ENCODE measurements at places on chromosomes 3 and 15.

DNA sequence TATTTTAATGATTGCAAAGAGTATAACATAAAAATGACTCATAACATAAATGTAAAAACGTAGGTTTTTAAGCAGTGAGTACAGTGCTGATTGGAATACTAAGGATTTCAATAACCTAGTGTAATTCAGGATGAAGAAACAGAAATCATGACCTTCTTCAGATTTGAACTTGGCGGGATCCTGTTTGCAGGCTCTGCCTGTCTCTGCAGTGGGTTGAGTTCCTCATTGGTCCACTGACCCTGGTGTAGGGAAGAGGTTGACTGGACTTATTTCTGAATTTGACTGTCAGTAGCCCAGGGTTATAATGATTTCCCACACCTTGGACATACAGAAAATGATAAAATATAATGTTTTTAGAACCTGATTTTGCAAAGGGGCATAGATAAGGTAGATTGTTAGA lies 171.7 kb downstream of the FNDC3B start:
- DNase-seq: no peak

- DNase-seq: no peak
These were observed 48.8 kb upstream of the ANKRD28 start for GRCh38 chr3:15846606-15847005.

- no peak for DNase-seq
These were observed 23.2 kb upstream of the IGSF10 start for GRCh38 chr3:151483961-151484520.

DNA sequence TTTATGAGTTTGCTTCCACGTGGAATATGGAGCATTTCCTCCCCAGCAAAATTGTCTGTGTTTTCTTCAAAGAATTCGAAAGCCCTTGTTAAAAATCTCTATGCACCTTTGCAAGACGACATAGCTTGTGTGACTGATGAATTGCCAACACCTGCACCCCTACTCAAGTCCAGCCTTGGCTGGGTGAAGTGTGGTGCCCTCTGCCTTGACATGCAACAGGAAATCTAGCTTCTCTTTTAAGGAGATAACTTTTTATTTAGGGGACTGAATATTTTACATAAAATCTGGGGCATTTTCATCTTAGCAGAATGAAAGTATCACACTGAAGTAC lies 647 bp downstream of the HMG20A start:
- no peak for DNase-seq

DNA sequence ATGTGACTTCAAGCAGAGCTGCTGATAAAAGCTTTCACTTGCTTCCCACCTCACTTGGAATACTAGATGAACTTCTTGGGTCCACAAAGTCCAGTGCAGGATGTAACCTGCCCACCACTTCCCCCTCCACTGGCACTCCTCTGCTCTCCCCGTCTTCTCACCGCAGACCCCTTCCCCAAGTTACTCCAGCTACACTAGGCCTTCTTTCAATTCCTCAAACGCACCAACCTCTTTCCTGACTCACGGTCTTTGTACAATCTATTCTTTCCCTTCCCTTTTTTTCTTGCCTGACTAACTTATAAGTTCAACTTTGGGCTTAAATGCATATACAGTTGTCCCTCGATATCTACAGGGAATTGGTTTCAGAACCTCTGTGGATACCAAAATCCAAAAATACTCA lies 5.2 kb upstream of the ATP13A3 start:
- no peak for DNase-seq

GRCh38 chr3:1527786-1528185 lies 435.0 kb downstream of the CNTN6 start:
- DNase-seq: no peak

DNA sequence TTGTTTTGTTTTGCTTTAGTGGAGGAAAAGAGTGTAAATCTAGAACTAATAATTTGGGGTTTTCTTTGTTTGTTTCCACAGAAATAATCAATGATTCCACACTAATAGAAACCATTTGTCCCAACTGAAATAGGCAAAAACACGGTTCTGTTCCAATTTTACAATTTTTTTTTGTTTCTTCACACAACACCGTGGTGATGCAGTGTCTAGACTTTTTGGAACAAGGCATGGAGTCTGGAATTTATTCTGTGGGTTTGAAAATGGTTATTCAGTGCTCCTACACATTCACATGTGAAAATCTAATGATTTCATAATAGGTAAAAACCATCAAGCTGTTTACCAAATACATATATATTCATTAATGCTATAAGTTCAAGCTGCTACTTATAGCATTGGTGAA lies 629.0 kb upstream of the TGFBR2 start:
- no peak for DNase-seq

Measured in stimulated activated naive CD8-positive, alpha-beta T cell treated with anti-CD3 and anti-CD28 coated beads, Interleukin-15, Interleukin-2, amounts not matched to agents 100 U/mL and 50 U/mL, for 24 hours (primary cell).